ENCODE measurements at places on chromosomes 4 and X. TPM values are rescaled to one million over a fixed set of nuclear protein-coding genes. Genes with fewer than 3 reads are reported as not detected.

ASMT gene
- total RNA-seq = not detected

GRCh38 chrX:11215191-11215921, 77.9 kb upstream of the AMELX start:
- DNase-seq = no peak

DNA sequence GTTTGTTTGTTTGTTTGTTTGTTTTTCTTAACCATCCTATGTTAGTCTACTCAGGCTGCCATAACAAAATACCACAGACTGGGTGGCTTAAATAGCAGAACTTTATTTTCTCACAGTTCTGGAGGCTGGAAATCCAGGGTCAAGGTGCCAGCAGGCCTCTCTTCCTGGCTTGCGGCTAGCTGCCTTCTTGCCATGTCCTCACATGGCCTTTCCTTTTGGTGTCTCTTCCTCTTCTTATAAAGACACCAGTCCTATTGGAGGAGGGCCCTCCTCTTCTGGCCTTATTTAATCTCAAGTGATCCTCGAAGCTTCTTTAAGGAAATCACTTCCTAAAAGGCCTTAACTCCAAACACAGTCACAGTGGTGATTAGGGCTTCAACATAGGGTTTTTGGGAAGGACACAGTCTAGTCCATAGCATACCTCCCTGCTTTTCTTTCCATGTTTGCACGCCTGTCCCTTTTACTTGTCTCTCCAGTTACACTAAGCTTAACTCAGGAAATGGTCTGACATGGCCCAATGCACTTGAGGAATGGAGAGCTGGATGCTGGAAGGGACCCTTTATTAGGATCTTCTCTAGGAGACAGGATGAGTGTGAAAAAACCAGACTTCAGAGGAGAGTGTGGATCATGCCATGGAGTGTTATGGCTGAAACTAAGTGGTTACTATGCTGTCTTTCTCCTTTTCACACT, 36.0 kb upstream of the MGST2 start:
- no peak for DNase-seq

DNA sequence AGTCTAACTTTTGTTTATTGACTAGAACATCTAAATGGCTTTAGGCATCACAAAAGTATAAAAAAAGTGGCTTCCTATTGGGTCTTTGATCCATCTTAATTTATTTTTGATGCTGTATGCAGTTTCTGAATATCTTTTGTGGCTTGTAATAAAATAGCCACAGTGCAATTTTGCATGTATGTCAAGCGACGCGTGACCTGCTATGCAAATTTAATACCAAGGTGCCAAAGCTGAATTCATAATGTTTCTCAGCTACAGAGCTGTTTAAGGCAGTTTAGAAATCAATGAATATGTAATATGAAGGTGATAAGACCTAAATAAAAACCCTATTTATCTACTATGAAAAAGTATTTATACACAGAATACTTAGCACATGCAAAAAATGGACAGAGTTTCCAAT, 197.8 kb downstream of the AFF2 start:
- no peak for DNase-seq

DNA sequence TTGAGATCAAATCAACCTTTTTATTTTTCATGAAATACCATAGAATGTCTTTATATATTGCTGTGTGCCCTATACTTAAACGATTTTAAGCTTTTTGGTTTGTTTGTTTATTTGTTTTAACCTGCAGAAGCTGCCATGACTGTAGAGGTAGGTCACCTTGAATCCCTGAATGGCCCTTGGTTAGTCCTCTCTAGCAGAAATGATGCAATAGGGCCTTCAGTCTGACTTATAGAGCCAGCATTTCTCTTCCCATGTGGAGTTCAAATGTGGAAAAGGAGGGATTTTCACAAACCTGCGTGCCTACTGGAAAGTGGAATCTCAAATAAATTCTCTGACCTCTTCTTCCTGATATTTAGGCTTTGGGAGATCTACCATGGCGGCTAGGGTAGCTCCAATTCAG, 327.9 kb downstream of the MAPK10 start:
- DNase-seq = no peak

DNA sequence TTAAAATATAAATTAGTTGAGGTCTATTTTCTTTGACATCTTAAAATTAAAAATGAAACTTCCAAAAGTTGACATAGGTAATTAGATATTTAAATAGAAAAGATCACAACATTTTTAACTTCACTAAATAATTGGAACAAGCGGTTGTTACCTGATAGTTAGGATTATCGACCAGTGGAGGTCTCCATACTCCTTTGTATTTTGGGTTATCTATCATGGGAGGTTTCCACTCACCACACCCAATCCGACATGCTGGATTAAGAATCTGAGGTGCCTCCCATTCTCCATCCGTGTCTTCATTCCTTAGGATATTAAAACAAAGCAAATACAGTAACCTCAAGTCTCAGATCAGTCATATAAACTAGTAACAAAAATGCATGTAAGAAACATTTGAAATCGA, 22.2 kb downstream of the SCOC start:
- DNase-seq = no peak

GRCh38 chr4:61373901-61374440, 173.8 kb downstream of the ADGRL3 start:
- no peak for DNase-seq

DNA sequence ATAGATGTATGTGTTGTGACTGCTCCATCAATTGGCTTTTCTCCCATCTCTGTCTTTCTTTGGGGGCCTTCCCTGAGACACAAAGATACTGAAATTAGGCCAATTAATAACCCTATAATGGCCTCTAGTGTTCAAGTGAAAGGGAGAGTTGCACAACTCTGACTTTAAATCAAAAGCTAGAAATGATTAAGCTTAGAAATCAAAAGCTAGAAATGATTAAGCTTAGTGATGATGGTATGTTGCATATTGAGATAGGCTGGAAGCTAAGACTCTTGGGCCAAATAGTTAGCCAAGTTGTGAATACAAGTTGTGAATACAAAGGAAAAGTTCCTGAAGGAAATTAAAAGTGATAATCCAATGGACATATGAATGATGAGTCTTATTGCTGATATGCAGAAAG, 452.9 kb upstream of the AGA start:
- no peak for DNase-seq

GRCh38 chr4:158162631-158163030, 10.2 kb downstream of the GASK1B start:
- DNase-seq = no peak

GRCh38 chr4:166153548-166153947, 280.5 kb downstream of the TLL1 start:
- no peak for DNase-seq

- no peak for DNase-seq
These were observed 1034.5 kb upstream of the PABPC4L start for GRCh38 chr4:135236048-135236447.

DNA sequence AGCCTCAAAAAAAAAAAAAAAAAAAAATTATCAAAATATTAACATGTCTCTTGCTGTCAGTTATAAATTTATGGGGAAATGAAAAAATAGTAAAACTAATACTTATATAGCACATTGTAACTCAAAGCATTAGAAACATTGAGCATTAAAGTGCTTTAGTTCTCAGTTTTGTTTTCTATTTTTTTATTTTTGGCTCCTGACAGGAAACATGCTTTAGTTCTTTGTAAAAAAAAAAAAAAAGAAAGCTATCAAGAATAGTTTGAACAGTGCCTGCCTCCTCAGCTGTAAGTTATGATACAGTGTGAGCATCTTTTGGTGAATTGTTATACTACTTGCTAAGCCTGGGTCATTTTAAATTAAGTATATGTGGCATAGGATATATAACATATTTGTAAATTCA, 5.1 kb upstream of the CENPC start:
- DNase-seq = no peak

- no peak for DNase-seq
These were observed 36.6 kb downstream of the JADE1 start for GRCh38 chr4:128846063-128846462.

DNA sequence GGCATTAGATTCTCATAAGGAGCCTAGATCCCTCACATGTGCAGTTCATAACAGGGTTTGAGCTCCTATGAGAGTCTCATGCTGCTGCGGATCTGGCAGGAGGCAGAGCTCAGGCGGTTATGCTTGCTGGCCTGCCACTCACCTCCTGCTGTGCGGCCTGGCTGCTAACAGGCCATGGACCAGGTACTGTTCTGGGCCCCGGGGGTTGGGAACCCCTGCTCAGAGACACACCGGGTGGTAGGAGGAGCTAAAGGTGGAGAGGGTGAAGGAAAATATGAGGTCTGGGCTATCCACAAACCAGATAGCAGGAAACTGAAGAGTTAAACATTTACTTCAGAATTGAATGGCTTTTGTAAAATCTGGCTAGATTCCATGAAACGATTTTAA, 5.9 kb upstream of the F11 start:
- DNase-seq = peak; percentile 60
